NCI-H524 treated with DMSO at 0.1 percent for 48 hours (cell line): ENCODE measurements at places on chromosomes 5 and 9.
A peak's percentile ranks its signal among the peaks of the same experiment; 100 is the strongest.

DNA sequence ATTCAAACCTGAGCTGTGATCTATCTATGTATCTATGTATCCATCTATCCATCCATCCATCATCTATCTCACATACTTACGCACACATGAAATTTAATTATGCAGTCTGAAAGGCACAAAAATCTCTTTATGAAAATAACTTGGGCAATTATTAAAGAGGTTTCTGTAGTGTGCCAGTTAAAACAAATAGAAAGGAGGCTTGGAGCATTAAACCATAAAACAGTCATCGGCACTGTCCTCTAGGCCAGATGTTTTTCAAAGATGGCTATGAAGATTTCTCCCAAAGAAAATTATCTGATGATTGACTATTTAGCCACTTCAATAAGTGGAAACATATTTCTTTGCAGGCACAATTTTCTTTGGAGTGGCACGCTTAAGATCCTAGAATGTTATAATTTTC is 392.5 kb upstream of the RPS23 start:
- DNase-seq = no peak

DNA sequence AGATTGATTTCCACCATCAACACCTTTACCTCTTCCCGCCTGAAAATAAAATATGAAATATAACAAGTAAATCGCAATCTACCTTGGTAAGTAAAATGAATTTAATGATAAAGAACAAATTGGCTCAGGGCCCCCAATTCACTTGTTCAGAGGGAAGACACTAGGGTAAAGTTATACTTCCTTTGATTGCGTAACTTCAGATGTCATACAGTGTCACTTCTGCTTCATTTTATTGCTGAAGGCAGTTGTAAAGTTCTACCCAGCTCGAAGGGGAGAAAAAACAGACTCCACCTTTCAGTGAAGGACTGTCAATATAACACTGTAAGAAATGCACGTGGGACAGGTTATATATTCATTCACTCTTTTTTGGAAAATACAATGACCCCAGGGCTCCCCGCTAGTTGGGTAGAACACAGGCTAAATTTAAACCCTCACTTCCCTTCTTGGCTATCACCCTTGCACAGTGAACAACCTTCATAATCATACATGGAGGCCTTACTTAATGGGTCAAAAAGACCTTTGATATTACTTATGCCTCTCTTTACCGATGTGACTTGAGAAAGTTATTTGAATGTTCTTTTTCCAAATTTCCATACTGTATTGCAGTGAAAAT is 848.8 kb downstream of the MAT2B start:
- no peak for DNase-seq

DNA sequence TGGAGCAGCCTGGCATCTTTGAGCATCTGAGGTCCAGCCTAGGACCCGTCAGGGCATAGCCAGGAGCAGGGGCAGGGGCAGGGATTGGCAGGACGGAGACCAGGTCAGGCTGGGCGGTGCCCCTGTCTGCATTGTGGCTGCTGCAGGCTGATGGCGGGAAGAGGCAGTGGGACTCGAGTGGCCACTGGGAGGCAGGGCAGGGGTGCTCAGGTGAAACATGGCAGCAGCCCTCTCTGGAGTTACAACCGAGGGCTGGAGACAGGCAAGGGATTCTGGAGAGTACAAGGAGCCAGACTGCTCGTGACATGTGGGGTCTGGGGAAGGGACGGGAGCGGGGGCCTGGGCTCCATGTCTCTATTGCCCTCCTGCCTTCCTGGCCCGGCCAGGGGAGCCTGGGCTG is 97.4 kb upstream of the RAPGEF1 start:
- DNase-seq = peak; percentile 18

DNA sequence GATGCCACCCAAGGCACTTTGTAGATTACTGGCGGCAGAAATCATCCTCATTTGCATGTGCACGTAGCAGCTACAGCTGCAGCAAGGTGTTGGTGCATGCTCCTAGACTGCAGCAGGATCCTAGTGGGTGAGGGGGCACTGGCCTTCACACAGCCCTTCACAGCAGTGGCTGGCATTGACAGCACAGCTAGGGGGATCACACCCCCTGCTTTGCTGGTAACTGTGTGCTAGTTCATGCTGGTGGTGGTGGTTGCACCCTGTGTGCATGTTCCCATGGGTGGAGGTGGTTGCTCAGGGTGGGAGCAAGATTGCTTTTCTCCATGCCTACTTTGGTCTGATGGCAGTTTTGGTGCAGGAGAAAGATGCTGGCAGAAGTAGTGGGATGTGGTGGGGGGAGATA is 1695.1 kb upstream of the CDH6 start:
- no peak for DNase-seq

DNA sequence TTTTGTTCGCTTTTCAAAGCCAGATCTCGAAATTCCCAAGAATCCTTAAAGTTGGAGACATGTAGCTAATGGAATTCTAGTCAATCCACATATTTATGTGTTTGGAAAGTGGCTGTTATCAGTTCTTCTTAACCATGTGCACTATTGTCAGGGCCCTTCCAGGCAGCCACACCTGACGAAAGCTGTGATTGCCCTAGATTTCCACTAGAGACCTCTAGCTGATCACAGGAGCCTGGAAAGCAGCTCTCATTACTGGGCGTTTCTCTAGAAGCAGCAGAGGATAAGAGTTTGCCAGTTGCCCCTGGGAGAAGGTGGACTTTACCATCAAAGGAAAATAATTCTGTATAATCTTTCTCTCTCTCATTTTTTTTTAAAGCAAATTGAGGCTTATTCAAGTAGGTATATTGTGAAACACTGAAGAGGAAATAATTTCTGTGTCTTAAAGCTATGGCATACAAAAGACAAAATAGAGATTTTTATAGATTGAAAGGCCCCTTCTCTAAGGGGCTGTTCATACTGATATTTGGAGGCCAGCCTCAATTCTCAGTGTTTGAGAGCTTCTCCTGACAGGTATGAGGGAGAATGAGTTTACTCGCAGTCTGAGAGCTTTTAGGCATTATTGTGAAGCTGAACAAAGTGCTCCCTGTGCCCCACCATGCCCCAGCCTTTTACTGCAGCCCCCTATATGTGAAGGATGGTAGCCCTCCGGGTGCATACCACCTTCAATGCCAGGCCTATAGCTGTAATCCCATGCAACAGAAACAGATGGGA is 405.4 kb upstream of the ACTBL2 start:
- DNase-seq = peak; percentile 16

- no peak for DNase-seq
Observed at GRCh38 chr5:124972703-124973102, 226.3 kb upstream of the ZNF608 start.

DNA sequence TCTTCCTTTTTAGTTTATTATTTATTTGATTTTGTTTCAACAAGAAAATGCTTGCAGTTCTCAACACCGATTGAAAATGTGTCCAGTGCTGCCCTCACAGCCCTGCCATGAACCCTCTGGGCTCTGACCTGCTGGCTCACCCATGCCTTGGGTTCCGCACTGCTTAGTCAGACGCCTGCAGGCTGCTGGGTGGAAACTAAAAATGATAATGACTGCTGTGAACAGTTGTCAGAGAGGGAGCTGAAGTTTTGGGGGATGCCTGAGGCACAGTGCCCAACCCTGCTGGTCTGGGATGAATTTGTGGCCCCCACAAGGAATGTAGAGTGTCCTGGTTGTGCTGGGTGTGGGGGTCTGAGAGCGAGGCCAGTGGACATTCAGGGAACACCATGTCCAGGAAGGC is 22.2 kb upstream of the CFAP157 start:
- DNase-seq = no peak

GRCh38 chr5:142183561-142183960 is 75.0 kb downstream of the NDFIP1 start:
- DNase-seq = no peak

- DNase-seq = no peak
Observed at GRCh38 chr5:14435481-14435880, 146.1 kb upstream of the OTULINL start.

DNA sequence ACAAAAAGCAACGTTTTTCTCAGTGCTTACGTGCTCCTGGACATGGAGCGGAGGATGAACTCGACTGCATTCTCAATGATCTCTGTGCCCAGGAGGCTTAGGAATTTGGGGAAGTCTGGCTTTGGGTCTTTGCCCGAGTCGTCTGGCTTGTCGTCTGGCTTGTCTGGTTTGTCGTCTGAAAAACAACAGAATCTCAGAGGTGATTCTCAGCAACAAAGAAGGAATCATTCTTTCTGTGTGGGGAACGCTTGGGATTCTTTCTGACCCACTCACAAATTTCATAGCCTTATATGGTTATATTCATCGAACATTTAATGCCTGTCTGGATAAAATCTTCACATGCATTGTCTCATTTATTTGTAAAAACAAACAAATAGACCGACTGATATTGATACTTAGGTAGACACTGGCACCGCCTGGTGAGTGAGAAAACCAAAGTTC is 4.7 kb downstream of the C5orf46 start:
- DNase-seq = no peak

DNA sequence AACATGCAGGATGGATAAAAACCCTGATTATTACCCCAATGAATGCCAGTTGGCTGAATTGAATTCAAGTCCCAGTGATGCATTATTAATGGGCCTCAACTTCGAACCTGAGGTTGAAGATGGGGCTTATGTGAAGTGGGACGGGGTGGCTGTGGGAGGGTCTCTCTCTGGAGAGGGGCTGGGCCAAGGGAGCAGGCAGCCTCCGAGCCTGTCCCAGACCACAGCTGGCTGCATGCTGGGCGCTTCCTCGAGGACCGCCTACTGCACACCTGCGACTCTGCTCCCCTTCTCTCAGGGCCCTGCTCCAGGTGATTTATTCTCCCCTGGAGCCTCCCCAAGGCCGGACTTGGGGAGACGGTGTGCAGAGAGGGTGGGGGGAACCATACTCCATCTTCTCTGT is 568.3 kb downstream of the CCDC171 start:
- DNase-seq = no peak

- peak; percentile 1 for DNase-seq
Observed at GRCh38 chr5:74543162-74543995, 97.1 kb downstream of the ENC1 start.

DNA sequence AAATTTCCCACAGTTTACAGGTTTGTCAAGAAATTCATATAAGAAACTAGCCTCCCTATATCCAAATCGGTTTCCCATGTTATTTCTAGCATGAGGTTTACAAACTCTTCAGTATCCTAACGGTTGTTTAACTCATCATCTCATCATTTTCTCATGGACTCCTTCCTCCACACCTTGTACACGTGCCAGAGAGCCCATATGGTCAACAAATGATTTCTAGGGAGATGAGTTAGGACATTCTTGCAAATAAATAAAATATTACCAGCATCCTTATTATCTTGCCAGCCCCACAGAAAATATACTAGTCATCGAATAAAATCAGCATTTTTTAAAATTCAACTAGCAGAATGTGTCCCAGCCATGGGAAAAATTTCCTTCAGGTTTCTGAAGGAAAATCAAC is 285.2 kb downstream of the EBF1 start:
- DNase-seq = no peak

DNA sequence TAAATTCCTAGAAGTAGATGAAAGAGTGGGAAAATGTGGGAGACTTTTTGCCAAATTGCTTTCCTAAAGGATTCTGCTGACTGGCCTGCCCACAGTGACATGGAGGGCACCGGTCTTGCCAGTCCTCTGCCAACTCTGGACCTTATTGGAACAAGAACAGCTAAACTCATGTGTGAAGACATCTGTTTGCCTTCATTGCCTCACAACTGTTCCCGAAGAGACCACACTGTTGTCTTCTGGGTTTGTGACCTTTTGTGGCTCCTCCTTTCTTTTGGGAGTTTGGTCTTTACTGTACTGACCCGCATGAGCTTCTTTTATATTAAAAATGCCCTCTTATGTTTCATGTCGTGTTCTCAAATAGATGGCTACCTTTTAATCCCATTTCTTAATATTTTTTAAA is 16.1 kb upstream of the WNK2 start:
- DNase-seq = no peak

GRCh38 chr9:99052815-99053715 is 51.8 kb upstream of the TGFBR1 start:
- DNase-seq = no peak

DNA sequence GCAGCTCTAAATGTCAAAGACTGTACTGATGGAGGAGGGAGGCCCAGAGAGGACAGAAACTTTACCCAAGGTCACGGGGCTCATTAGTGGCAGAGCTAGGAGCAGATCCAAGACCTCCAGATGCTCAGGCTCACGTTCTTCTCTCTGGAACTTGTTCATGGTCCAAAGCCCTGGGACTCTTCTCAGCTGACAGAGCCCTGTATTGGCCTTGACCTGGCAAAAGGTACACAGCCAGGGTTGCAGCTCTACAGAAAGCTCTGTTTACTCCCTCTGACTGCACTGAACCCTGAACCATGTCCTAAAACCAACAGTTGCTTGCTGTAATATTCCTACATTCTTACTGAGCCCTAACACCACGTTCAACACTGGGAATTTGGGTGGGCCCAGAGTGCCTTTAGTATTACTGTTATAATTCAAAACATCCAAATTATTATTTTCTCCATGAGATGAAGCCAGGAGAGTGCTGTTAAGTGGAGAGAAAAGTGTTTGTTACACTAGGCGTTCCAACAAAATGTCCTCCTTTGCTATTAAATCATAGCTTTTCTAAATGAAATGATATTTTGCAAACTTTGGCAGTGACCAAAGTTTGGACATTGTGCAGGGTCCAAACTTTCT is 602.4 kb upstream of the CLINT1 start:
- DNase-seq = no peak

- no peak for DNase-seq
Observed at GRCh38 chr5:144142139-144142823, 28.2 kb downstream of the YIPF5 start.

- DNase-seq = peak; percentile 9
Observed at GRCh38 chr9:77946969-77947620, 84.5 kb downstream of the GNAQ start.

DNA sequence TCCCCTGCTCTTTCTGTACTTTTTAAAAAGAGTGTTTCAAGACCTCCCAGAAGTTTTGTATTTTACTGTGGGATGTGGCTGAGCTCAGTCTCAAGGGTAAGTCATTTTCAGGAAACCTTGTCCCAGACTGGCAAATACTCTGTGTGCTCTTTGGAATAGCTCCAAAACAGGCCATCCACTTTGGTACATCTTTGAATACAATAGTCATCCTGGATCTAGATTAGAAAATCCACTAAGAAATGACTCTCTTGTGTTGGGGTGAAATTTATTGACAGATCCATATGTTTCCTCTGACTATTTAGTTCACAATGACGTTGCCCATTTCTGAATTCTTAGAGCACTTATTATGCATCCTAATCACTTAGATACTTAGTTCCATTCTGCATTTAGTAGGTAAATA is 95.2 kb downstream of the PLCXD3 start:
- no peak for DNase-seq

- no peak for DNase-seq
Observed at GRCh38 chr5:150780187-150780692, 1.7 kb downstream of the SMIM3 start.
